ENCODE measurements at places on chromosomes 7 and 10.

- DNase-seq: no peak
These were observed 61.9 kb upstream of the OPN4 start for GRCh38 chr10:86592413-86592812.

- no peak for DNase-seq
These were observed 460.3 kb upstream of the ADARB2 start for GRCh38 chr10:2197663-2198062.

GRCh38 chr10:77072361-77072835, 565.2 kb downstream of the KCNMA1 start:
- DNase-seq: no peak

DNA sequence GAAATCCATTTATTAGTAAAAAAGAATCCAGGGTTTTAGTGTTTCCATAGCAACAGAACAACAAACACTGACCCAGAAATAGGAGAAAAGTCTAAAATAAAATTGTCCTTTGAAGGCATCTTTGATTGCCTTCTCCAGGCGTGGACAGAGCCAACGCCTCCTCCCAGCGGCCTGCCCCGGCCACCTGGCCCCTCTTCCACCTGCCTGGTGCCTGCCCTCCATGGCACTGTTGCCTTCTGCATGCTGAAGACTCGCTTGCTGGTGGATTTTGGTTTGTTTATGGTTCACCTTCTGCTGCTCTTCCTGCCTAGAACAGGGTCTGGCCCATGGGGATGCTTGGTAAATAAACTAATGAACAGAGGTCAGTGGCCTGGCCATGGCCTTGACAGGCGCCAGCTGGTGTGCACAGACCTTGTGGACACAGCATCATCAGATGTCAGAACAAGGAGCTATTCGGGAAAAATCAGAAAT, 107.4 kb downstream of the DYNC2I1 start:
- DNase-seq: no peak

GRCh38 chr7:101936611-101937231, 119.3 kb downstream of the CUX1 start:
- peak; percentile 64 for DNase-seq
